ENCODE measurements at places on chromosomes 11 and 22.

DNA sequence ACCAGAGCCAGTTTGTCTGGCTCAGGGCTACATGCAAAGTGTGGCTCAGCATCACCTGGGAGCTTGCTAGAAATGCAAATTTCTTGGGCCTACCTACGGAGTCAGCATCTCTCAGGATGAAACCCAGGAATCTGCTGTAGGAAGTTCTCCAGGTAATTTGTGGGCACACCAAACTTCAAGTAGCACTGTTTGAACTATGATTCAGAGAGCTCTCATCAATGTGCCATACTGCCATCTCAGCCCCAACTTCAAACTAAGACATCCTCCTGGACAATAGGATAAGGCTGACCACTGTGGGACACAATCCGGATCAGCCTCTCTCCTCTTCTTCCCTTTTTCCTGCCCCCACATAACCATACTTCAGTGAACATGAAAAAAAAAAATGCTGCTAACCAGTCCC is 374.5 kb downstream of the METTL15 start:
- DNase-seq = no peak

- DNase-seq = peak; percentile 54
These were observed 24.4 kb downstream of the OR8B12 start for GRCh38 chr11:124518989-124519451.

DNA sequence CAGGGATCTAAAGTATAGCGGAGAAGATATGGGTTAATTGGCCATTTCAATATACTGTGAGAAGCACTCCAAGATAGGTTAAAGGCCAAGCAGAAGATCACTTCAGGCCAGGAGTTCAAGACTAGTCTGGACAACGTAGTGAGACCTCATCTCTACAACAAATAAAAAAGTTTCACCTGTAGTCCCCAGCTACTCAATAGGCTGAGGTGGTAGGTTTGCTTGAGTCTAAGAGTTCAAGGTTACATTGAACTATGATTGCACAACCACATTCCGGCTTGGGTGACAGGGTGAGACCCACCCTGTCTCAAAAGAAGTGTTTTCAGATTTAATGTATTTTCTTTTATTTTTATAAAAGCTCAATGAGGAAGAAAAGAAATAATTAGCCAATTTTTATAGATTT is 25.4 kb downstream of the PATL1 start:
- no peak for DNase-seq

- no peak for DNase-seq
These were observed 93.8 kb upstream of the SESN3 start for GRCh38 chr11:95324826-95325225.

DNA sequence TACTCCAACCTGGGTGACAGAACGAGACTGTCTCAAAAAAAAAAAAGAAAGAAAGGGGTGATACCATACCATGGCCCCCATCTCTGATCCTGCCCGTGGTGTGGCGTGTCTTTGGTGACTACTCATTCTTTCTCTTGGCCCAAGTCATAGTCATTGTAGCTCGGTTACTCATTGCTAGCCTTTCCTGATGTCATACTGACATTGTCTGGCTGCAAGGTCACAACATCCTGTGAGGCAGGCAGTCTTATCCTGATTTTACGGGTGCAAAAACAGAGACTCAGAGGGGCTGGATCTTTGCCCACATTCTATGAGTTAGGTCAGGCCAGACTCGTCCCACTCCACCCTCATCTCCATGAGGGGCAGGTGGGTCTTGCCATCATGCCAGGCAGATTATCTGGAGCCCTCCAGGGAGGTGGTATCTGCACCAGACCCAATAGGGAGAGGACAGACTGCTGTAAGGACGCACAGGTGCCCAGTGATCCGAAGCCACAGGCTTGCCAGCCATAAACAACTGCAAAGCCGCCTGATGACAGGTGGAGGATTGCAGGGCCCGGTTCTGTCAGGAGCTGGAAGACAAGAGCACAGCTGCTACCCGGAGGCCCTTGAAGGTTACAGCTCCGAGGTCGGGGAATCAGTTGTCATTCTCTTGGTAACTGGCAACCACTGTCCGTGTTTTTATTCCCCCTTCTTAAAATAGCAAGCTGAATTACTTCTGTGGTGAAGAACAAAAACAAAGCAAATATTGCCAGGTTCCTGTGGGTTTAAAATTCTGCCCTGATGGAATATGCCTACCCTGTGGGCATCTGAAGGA is 13.8 kb downstream of the TOM1 start:
- DNase-seq = peak; percentile 89

DNA sequence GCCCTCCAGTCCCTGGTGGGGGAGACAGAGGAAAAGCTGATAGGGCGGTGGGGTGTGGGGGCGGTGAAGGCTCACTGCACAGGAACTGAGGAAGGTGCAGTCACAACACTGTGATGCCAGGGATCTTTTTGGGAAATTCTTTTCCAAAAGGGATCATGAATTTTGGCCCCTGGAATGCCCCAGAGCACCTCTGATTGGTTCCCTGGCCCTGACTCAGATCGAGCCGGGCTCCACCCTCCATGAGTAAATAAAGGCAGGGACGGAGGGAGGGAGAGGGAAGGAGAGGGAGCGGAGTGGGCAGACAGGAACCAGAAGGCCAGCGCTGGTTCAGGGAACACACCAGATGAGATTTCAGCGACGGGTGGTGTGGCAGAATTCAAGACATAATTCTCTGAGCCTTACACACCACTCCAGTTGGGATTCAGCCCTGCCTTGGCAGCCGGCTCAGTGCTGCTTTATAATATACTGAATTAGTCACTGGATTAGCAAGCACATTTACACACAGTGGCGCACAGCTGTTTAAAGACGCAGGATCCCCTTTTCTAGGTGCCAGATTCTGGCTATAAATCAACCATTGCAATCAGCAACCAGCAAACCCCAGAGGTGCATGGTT is 80.3 kb downstream of the ETS1 start:
- peak; percentile 93 for DNase-seq

GRCh38 chr11:95521133-95521542 is 268.4 kb downstream of the FAM76B start:
- DNase-seq = peak; percentile 32

DNA sequence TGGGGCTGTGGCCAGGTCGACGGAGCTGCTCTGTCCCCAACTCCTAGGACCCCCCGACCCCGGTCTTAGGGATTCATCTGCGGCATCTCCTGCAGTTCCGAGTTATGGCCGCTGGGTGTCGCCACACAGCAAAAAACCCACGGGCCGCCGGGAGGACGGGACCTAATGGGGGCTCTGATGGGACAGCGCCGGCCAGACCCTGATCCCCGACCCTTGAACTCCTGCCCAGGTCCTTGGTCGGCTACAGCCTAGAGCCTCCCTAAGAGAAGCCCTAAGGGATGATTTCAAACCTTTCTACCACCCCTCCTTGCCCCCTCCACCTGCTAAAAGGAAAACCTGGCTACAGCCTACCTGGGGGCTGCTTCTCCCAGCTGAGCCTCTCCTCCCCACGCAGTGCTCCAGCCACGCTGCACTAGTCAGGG is 30.8 kb upstream of the LRRC10B start:
- DNase-seq = peak; percentile 33

DNA sequence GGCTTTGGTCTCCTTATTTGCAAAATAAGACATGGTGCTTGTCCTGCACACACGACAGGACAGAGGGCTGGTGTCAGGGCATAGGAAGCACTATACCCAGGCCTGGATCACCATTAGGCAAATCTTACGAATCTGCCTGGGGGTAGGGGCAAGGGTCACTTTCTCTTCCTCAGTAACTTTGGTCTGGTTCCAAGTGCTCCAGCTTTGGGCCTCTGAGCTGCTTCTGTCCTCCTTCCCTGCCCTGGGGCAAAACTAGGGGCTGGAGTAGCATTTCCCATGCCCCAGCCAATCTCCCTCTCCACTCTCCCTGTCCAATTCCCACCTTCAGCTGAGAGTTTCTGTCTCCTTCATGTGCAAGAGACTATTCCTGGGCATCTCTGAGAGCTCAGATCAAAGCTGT is 123.7 kb upstream of the NECTIN1 start:
- DNase-seq = no peak

- DNase-seq = peak; percentile 63
These were observed 7.7 kb downstream of the LHFPL7 start for GRCh38 chr22:24938741-24939341.

- no peak for DNase-seq
These were observed 43.1 kb upstream of the FGF3 start for GRCh38 chr11:69862331-69862771.

DNA sequence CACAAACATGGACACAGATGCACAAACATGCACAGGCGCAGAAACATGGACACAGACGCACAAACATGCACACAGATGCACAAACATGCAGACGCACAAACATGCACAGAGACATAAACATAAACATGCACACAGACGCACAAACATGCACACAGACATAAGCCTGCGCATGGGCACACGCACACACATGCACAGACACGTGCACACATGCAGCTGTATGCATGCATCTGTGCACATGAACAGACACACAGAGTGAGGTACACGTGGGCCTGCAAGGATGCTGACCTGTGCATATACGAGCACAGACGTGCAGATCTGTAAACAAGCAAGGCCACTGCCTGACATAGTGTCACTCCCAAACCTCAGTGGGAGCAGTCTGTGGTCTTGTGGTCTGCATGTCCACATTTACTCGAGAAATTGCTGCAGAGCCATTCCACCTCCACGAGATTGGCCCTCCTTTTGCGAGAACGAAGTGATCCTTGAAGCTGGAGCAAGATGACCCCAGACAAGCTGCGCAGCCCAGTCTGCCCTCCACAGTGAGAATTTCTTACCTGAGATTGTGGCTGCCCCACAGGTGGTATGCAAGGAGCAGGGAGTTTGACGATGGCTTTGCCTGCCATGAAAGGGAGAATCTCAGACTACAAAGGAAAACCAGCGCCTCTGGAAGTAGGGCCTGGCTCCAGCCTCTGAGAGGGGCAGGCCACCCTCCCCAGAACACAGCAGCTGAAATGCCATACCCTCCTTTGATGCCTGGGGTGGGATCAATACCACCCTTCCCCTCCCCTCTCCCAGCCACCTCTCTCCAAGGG is 299.9 kb downstream of the BRD1 start:
- DNase-seq = no peak

- DNase-seq = no peak
These were observed 59.3 kb downstream of the CELSR1 start for GRCh38 chr22:46478083-46478551.

DNA sequence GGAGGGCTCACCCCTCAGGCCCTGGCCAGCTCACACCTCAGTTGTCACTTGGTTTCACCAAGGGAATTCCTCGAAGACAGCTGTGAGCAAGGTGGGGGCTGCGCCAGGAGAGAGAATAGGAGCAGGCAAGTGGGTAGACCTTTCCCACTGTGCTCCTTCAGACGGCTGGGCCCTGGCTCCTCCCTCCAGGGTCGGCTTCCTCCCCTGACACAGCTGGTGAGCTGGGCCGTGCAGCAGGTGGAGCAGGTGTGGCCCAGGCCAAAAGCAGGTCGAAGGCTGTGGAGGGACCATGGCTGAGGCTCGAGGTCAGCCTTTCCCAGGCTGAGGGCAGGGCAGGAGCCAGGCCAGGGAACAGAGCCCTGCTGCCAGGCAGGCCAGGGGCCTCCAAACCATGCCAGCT is 12.5 kb upstream of the MYRF start:
- DNase-seq = no peak

- DNase-seq = peak; percentile 89
These were observed 125.4 kb downstream of the CASP12 start for GRCh38 chr11:104772806-104773241.

DNA sequence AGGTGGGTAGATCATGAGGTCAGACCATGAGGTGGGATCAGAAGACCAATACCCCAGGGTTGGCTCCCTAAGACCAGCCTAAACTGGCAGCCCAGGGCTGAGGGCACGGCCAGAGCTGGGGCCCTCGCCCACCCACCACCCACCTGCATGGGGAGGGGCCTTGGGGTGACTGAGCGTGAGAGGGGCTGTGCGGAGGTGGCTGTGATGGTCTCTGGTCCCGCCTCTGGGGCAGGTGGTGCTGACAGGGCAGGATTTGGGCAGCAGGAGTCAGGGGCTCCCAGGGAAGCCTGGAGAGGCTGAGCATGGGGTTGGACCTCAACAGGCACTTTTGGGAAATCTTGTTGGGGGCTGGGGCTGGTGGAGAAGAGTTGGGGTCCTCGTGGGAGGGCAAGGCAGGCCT is 39.8 kb upstream of the MUC5AC start:
- no peak for DNase-seq
